Regular cardiac myocyte (primary cell): ENCODE measurements at places on chromosomes 11 and 22. TPM values are rescaled to one million over a fixed set of nuclear protein-coding genes. Genes with fewer than 3 reads are reported as not detected.

SCGB1A1 gene
- total RNA-seq = not detected in 2 replicates

PNPLA5 gene
- total RNA-seq = under 0.01 TPM in 1 of 2 replicates, not detected in the other

LRRN4CL gene
- total RNA-seq = 0.58 and 9.6 TPM in 2 replicates

FGF19 gene
- total RNA-seq = not detected in 2 replicates

OR51I1 gene
- total RNA-seq = 0.28 TPM in 1 of 2 replicates, not detected in the other

PLA2G6 gene
- total RNA-seq = 5.8 and 18.3 TPM in 2 replicates

MN1 gene
- 1.3 and 3.1 TPM in 2 replicates for total RNA-seq

TPBGL gene
- 0.28 TPM in 1 of 2 replicates, not detected in the other for total RNA-seq

PTPRCAP gene
- 0.19 and 0.28 TPM in 2 replicates for total RNA-seq

FAT3 gene
- 5.0 and 7.3 TPM in 2 replicates for total RNA-seq

PHLDA2 gene
- total RNA-seq = 2.8 and 16.1 TPM in 2 replicates

SEC14L6 gene
- 0.28 TPM in 1 of 2 replicates, not detected in the other for total RNA-seq

PGM2L1 gene
- total RNA-seq = 5.0 and 9.3 TPM in 2 replicates

ARHGAP8 gene
- total RNA-seq = 0.28 TPM in 1 of 2 replicates, not detected in the other

C22orf42 gene
- total RNA-seq = not detected in 2 replicates

TUBA8 gene
- total RNA-seq = 0.56 and 0.58 TPM in 2 replicates

MS4A3 gene
- total RNA-seq = not detected in 2 replicates

MPZL3 gene
- total RNA-seq = 1.3 and 2.0 TPM in 2 replicates

TMPRSS5 gene
- total RNA-seq = 0.28 TPM in 1 of 2 replicates, not detected in the other

ZBTB3 gene
- 11.6 and 13.6 TPM in 2 replicates for total RNA-seq

CREB3L1 gene
- 10.5 and 11.0 TPM in 2 replicates for total RNA-seq

THY1 gene
- total RNA-seq = 3.3 and 9.6 TPM in 2 replicates

CADM1 gene
- total RNA-seq = 4.6 and 28.8 TPM in 2 replicates

GAB4 gene
- total RNA-seq = not detected in 2 replicates

C22orf15 gene
- 0.19 and 1.1 TPM in 2 replicates for total RNA-seq

KRTAP5-2 gene
- not detected in 2 replicates for total RNA-seq

INSC gene
- under 0.01 and 3.8 TPM in 2 replicates for total RNA-seq

OR2AG1 gene
- total RNA-seq = not detected in 2 replicates

TEX12 gene
- total RNA-seq = not detected in 2 replicates

LARGE2 gene
- not detected in 2 replicates for total RNA-seq

ANO1 gene
- 0.58 and 3.7 TPM in 2 replicates for total RNA-seq

ABCG4 gene
- total RNA-seq = 0.19 and 0.28 TPM in 2 replicates

GPHA2 gene
- not detected in 2 replicates for total RNA-seq

C11orf87 gene
- total RNA-seq = under 0.01 and 0.28 TPM in 2 replicates

DEPDC7 gene
- total RNA-seq = 5.1 and 5.8 TPM in 2 replicates
